ENCODE measurements at places on chromosomes 13 and 19. TPM values are rescaled to one million over a fixed set of nuclear protein-coding genes. Genes with fewer than 3 reads are reported as not detected.

DENND1C gene
- total RNA-seq = 1.1 TPM

SIGLEC8 gene
- total RNA-seq = 0.09 TPM

UHRF1 gene
- total RNA-seq = 1.2 TPM

GRCh38 chr19:19064098-19064722 lies 416 bp downstream of the SLC25A42 start:
- no peak for DNase-seq

DNA sequence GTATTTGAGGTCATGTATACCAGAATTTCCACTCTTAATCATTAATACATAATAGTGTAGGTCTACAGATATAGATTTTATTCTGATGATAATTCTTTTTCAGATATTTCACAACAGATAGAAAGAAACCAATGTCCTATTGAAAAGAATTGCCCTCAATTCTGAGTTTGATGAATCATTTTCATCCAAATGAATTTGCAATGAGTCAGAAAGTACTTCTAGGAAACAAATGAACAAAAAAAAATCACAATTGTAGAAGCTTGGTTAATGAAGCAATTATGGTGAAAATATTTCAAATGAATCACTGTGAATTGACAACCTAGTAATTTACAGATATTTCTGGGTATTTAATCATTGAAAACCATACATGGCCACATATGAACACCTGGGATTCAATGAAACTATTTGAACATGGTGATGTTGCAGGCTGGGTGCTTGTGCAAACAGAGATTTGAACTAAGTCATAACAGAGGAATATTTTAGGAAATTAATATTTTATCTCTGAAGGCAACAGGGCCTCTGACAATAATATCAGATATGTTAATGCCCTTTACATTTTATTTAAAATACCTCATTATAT lies 360.9 kb downstream of the SLITRK5 start:
- DNase-seq = no peak

DNA sequence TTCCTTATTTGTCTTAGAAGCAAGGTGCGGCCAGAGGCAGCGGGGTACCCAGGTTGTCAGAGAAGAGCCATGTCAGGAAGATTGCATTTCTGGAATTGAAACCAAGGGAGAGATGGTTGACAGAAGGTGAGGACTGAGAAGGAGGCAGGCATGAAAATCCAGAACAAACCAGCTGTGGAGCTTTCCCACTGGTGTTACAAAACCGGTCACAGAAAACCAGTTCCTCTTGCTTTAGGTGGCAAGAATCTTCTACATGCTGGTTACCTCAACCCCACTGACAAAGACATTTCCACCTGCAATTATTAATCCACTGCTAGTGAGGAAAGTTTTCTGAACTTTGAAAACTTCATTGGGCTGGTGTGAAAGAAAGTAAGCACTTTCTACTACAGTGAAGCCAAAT lies 64.0 kb upstream of the MED4 start:
- no peak for DNase-seq

Measured in left cardiac atrium (tissue), 4 donors.